ENCODE measurements at places on chromosomes 2 and 18. TPM values are rescaled to one million over a fixed set of nuclear protein-coding genes. Genes with fewer than 3 reads are reported as not detected.

Gene KYNU
- total RNA-seq, result 1.5 TPM

Gene SPDYA
- total RNA-seq, result 0.63 TPM

- DNase-seq, result no peak
These were observed 41.2 kb downstream of the SAP130 start for GRCh38 chr2:127986548-127987079.

GRCh38 chr18:37673671-37674070 lies 108.1 kb upstream of the CELF4 start:
- no peak for DNase-seq

DNA sequence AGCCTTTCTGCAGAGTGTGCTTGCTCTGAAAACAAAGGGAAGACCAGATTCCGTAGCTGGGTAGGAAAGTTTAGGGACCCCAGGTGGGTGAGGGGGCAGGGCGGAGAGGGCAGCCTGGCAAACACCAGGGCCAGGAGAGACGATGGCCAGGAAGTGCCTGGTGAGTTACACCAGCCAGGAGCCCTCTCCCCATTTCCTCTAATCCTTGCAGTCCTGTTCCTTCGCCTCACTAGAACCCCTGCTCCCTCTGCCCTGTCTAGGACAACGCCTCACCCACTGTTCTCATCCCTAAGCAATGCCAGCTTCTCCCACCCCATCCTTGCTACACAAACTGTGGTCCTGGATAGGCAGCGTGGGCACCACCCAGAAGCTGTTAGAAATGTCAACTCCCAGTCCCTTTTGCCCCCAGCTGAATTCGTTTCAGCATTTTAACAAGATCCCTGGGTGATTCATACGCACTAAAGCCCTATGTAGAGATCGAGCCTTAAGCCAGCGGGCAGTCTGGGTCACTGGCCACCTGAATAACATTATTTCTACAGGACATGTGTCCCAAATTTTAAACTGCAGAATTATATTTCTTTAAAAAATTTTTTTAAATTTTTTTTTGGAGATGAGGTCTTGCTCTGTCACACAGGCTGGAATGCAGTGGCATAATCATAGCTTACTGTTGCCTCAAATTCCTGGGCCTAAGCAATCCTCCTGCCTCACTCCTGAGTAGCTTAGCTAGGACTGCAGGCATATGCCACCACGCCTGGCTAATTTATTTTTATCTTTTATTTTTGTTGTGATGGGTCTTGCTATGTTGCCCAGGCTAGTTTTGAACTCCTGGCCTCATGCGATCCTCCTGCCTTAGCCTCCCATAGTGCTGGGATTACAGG lies 10.9 kb downstream of the WIPF1 start:
- no peak for DNase-seq

DNA sequence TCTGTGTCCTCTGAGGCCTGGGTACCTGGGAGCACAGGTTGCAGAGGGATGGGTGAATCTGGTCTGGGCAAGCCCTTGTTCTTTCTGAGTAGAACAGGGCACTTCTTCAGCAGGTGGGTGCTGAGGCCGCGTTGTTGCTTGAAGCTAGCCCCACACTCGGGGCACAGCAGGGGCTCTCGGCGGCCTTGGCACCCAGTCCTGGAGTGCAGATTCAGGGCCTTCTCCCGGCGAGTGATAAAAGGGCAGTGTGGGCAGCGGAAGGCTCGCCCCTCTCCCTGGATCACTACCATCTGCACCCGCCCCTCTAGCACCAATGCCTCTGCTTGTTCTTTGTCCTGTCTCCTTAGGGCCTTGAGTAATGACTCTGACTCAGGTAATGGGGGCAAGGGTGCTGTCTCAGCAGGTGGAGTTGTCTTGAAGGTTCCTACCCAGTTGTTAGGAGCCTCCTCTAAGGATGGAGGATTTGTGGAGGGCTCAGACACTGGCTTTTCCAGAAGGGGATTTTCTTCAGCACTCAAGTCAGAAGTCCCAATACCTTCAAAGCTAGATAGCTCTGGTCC lies 15.6 kb downstream of the ZNF142 start:
- no peak for DNase-seq

- no peak for DNase-seq
These were observed 73.5 kb downstream of the KCNF1 start for GRCh38 chr2:10985260-10985659.

Gene PCARE
- not detected for total RNA-seq

DNA sequence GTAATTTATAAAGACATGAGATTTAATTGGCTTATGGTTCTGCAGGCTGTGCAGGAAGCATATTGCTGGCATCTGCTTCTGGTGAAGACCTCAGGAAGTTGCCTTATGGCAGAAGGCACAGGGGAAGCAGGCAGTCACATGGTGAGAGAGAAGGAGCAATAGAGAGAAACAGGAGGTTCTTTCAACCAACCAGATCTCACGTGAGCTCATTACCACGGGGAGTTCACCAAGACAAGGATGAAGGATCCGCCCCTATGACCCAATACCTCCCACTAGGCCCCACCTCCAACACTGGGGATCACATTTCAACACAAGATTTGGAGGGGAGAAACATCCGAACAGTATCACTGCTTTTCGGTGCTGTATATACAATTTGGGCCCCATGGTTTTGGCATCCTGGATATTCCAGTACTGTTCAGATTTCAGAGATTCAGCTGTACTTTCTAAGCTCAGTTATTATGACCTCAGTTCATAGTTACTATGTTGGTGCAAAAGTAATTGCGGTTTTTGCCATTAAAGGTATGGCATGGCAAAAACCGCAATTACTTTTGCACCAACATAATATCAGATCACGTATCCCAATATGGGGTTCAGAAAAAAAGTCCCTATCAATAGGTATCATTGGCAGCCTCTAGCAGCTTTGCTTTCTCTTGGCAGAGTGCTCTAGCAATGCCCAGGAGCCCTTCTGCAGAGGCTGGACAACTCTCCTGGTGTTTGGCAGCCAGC lies 189.6 kb upstream of the SIX3 start:
- DNase-seq, result peak; percentile 11

GRCh38 chr2:30113617-30114293 lies 33.1 kb upstream of the YPEL5 start:
- DNase-seq, result peak; percentile 85

- DNase-seq, result no peak
These were observed 70.2 kb upstream of the TEX51 start for GRCh38 chr2:126828491-126828890.

DNA sequence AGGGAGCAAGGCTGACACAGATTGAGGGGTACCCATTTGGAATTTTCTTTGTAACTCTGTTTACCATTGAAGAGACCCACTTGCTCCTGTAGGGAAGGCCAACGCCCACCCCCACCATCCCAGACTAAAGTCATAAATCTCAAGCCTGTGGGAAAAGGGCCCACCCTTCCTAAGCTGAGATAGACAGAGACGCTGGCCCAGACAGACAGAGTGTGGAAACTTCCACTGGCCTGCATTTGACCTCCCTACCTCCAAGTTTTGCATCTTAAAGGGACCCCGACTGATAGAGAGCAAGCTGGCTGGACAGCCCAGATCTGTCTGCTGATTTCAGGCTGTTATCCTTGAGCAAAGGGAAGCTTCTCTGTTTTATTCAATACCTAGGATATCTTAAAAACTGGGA lies 48.2 kb upstream of the SLC14A2 start:
- DNase-seq, result no peak

DNA sequence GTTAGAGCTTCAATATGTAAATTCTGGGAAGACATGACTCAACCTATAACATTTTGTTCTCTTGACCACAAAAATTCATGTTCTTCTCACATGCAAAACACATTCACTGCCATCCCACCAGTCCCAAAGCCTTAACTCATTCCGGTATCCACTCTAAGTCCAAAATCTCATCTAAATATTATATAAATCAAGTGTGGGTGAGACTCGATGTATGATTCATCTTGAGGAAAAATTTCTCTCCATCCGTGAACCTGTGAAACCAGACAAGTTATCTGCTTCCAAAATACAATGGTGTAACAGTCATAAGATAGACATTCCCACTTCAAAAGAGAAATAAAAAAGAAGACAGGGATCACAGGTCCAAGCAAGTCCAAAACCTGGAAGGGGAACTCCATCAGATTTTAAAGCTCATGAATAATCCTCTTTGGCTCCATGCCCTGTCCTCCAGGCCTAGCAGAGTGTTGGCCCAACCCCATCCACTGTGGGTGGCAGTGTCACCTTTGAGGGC lies 101.3 kb downstream of the RAD51AP2 start:
- peak; percentile 92 for DNase-seq

Gene GPBAR1
- total RNA-seq, result 0.06 TPM

DNA sequence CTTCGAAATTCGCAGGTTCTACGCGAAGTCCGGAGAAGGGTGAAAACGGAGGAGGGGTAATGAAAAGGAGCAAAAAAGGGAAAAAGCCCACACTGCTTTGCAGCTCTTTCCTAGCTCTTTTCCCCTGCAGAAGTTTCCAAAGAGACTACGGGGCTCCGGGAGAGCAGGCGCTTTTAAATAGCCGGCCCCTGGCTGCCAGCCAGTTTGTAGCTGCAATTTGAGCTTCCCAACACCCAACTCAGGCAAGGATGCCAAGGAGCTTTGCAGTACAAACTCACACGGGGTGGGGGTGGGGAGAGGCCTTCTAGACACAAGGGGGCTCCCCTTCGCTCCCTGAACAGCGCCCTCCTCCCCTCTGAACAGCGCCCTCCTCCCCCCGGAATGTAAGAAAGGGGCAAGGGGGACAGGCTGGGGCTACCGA lies at the start of gene IGFBP5:
Gene IGFBP5, minus strand, starts transcription at position 149 of the 421 bp plus-strand sequence. CDS start 774 bp downstream, outside the sequence.
- DNase-seq, result peak; percentile 68

GRCh38 chr2:16700551-16701259 lies 35.1 kb upstream of the CYRIA start:
- DNase-seq, result no peak

Gene MSH6
- 87.7 TPM for total RNA-seq

- no peak for DNase-seq
These were observed 445.1 kb upstream of the SPRED2 start for GRCh38 chr2:65877331-65878010.

GRCh38 chr18:77218642-77219041 lies 31.0 kb upstream of the GALR1 start:
- no peak for DNase-seq

Gene NOTO
- not detected for total RNA-seq

GRCh38 chr2:85911097-85911496 lies 22.3 kb upstream of the ST3GAL5 start:
- DNase-seq, result no peak

Gene TPO
- not detected for total RNA-seq
